Stimulated activated CD8-positive, alpha-beta memory T cell treated with anti-CD3 and anti-CD28 coated beads, Interleukin-15, amount 100 ng/mL, for 1 hour (primary cell): ENCODE measurements at places on chromosomes 1 and 21.

GRCh38 chr21:45796003-45796402 lies 152.5 kb downstream of the PCBP3 start:
- DNase-seq = no peak

DNA sequence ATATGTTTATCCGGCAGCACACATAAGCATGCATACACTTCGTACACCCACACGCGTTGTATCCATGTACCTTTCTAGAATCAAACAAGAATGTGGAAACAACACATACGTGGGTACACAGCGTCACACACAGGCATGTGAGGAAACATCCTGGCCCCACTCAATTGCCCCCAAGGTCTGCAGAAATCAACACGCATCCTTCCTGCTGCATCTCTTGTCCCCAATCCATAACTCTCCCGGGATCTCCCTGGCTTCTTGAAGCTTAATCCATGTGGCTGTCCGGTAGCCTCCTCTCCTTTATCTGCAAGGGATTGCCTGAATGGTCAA lies 5.5 kb upstream of the TBX15 start:
- DNase-seq = no peak

- DNase-seq = no peak
Measured at GRCh38 chr1:60224523-60224922, 151.0 kb upstream of the C1orf87 start.

DNA sequence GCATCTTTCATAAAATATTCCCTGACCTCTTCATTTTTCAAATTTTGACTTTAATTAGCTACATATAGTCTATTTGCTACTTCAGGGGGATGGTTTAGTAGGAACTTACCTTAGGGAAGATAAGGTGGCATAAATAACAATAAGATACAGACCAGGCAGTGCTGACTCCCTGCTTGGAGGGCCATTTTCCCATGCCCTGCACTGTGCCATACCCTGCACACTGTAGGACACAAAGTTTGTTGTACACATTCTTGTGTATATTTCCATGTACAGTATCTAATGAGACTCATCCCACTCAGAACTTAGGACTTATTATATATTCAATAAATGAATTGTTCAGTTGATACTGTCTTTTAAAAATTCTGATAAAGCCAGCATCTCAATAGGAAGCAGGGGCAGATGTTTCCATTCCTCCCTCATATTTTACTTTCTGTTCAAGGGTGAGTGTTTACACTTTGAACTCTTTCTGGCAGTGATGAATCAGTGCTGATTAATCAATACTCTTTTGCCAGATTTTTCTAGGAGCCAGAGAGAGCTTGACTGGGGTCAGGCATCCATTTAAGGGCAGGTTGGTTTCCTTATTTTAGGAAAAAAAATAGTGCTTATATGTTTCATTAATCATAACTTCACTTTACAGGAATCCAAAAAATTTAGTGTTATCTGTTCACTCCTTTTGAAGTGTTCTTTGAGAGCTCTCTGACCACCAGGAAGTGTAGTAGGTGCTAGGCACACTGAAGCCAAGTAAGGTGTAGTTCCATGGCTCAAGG lies 30.6 kb downstream of the MPZL1 start:
- no peak for DNase-seq

DNA sequence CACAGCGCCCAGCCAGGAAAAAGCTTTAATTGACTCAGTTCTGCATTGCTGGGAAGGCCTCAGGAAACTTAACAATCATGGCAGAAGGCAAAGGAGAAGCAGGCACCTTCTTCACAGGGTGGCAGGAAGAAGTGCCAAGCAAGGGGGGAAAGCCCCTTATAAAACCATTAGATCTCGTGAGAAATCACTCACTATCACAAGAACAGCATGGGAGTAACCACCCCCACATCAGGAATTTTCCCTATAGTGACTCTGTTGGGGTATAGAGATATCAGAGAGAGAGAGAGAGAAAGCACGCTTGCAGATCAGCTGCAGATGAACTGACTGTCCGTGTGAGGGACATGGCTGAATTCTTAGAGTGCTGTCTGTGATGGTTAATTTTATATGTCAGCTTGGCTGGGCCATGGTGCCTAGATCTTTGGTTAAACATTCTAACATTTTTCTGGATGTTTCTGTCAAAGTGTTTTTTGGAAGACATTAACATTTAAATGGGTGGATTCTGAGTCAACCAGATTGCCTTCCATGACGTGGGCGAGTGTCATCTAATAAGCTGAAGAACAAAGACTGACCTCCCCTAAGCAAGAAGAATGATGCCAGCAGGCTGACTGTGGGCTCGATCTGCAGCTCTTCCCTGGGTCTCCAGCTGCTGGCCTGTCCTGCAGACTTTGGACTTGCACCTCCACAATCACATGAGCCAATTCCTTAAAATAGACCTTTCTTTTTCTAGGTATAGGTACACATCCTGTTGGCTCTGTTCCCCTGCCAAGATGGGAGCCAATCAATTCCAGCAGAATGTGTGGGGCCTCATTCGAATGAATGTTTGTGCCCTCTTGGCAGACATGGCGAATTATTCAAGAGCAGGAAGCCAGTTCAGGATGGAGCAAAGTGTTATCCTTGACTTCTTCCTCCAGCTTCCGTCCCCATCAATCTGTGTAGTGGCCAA lies 21.4 kb upstream of the CPT2 start:
- DNase-seq = no peak

- no peak for DNase-seq
Measured at GRCh38 chr1:27430903-27431600, 38.6 kb downstream of the GPR3 start.

DNA sequence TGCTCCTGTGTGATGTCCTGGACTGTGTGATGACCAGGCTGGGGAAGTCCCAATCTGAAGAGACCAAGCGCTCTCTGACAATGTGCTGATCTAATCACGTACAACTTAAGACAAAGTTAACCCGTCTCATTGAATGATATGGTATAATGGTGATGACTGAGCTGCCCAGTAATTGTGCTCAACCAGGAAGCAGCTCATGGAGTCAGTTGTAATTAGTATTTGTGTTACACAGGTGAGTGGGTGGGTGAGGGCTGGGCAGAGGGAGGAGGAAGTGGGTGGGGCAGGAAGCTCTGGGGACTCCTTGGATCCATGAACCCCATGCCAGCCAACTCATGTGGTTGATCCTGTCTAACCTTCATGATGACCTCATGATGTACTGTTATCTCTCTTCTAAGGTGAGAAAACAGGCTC lies 8.7 kb upstream of the ECE1 start:
- DNase-seq = no peak

- DNase-seq = no peak
Measured at GRCh38 chr1:208150833-208151458, 93.2 kb downstream of the PLXNA2 start.

DNA sequence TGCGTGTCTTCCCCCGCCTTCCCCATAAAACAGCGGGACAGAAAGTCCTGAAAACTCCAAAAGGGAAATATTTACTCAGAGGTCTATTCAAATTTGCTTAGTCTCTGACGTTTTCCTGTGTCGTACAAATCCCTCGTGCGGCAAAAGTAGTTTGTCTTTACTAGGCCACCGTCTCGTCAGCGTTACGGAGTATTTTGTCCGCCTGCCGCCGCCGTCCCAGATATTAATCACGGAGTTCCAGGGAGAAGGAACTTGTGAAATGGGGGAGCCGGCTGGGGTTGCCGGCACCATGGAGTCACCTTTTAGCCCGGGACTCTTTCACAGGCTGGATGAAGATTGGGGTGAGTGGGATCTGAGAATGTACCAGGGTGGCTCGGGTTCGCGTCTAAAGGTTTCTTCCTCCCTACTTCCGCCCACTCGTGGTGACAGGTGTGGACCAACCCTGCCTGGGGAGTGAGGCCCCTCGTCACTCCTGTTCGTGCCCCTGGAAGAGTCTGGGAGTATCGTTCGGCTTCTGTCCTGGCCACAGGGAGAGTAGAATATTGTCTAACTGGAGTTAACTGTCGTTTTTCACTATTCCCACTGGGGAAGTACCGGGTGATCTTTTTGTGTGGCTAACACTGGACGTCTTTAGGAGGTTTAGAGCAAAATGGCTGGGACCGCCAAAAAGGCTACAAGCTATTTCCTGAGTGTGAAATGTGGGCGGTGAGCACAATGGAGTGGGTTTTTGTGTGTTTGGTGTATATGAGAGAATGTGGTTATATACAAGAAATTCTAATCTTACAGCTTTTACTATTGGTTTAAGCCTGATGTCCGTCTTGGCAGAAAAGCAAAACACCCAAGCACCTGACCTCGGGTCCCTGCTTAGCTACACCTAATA lies at the start of gene ATF6:
Gene ATF6 (plus strand): TSS at position 219 of the 880 bp plus-strand sequence. CDS start 41 bp downstream, at position 260.
- DNase-seq = peak; percentile 60

GRCh38 chr1:213976665-213977485 lies 10.9 kb upstream of the PROX1 start:
- no peak for DNase-seq

GRCh38 chr1:45275054-45275453 lies 51.6 kb upstream of the HPDL start:
- DNase-seq = no peak

- DNase-seq = no peak
Measured at GRCh38 chr1:226637147-226637935, 88.8 kb downstream of the STUM start.

DNA sequence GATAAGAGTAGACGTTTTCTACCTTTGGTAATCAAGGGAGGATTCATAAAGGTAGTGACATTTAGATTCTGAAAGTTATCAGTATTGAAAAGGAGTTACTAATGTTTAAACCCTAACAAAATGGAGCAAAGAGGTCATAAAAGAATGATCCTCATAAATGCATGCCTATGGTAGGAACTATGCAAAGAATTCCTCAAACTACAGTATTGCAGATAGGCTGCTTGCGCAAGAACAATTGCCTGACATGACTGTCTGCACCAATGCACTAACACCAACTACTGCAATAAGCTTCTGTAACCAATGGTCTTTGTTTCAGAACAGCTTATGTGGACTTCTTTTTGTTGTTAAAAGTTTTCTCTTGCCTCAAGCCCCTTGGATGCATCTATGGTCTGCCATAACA lies 597.3 kb upstream of the ADGRL4 start:
- no peak for DNase-seq

DNA sequence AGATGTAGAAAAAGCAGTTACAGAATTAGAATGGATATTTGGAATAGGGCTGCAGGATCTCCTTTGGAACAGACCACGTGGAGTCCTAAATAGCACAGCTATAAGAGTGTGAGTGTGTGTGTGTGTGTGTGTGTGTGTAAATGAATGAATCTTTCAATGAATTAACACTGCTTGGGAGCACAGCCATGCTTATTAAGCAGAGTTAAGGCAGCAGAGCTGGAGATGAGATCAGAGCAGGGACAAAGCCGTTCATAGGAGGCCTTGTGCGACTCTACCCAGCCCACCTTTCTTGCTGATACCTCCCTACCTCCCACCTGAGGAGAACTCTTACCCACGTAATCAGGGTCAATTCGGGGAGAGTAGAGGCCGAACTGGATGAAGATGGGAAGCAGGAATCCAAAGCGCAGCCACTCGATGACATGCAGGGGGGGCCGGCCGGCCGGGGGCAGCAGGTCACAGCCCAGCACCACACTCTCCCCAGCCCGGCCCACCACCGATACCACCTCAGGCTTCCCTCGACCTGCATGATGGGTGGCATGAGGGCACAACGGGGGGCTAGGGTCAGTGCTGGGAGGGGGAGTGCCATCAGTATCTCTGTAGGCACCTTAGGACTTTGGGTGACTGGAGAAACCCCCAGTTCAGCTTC lies 2.7 kb downstream of the IGSF9 start:
- DNase-seq = no peak

GRCh38 chr1:15680561-15681348 lies 3.4 kb upstream of the PLEKHM2 start:
- DNase-seq = no peak

DNA sequence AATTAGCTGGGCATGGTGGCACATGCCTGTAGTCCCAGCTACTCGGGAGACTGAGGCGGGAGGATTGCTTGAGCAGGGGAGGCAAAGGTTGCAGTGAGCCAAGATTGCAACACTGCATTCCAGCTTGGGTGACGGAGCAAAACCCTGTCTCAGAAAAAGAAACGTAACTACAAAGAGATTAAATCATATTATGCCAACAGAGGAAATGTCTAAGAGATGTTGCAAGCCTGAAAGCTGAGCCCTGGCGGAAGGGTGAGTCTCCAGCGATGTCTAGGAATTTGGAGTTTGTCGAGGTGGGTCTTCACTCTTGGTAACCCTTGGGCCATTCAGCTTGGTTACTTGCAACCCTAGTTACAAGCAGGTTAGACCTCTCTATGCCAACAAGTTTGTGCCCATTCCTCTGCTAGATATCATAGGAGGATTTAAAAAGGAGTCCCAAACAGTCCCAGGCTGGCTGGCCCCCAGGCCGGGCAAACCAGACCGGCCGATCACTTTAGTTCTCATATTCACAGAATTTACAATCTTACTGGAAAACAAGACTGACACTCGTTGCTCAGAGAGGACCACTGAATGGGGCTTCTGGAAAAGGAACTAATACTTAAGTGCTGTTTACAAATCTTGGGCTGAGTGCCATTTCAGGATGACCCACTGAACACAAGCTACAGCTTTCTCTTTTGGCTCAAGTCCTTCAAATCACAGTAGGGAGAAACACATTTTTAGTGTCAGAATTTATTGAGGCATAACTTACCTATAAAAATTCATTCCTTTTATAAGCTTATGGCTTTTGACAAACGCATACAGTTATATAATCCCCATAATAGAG lies 27.1 kb downstream of the SLC30A1 start:
- no peak for DNase-seq

- DNase-seq = no peak
Measured at GRCh38 chr1:3902571-3903091, 2.6 kb upstream of the C1orf174 start.

DNA sequence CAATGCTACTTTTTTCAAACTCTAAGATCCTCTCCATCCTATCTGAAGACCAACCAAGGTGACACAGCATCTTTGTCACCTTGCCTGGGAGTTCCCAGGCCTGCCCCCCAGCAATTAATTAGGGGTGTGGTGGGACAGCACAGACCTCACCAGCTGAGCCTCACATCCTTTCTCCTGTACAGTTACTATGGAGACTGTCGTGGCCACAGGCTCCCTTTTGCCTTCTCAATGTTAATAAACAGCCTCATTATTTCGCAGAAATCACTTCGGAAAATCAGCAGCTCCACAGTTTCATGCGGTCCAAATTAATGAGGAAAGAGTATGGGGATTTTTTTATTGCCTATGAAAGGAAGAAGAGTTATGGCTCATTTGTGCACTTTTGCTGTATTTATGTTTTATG lies 378.3 kb downstream of the NPHP4 start:
- no peak for DNase-seq

DNA sequence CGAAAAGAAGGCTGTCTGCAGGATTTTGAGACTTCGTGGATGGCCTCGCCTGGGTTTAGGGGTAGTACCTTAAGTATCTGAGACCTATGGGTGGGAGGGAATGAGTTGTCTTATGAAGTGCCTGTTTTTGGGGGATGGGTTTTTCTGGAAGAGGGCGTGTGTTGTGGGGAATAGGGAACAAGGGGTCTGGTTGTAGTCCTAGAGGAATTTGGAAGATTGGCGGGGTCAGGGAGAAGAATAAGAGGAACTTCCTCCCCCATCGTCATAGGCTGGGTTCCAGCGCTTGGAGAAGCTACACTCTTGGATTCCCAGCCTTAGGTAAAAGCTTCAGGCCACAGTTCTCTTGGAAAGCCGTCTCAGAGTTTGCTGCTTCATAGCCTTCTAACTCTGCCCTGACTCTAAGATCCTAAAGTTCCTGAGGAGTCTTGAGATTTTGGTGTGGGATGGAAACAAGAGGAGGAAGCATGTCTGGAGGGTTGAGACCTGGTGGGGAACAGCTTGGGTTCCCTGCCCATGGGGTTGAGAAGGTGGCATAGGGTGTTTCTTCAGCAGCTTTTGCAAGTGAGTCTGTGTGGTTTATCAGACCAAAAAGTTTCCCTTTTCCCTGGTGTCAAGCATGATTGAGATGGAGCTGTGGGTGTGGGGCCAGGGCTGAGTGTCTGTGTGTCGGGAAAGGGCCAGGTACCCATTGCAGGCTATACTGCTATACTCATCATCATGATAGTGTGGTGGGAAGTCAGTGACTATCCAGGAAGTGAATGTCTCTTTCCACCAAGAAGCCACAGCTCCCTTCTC lies 1.8 kb downstream of the VANGL2 start:
- no peak for DNase-seq
